ENCODE measurements at places on chromosomes 1 and 21.

DNA sequence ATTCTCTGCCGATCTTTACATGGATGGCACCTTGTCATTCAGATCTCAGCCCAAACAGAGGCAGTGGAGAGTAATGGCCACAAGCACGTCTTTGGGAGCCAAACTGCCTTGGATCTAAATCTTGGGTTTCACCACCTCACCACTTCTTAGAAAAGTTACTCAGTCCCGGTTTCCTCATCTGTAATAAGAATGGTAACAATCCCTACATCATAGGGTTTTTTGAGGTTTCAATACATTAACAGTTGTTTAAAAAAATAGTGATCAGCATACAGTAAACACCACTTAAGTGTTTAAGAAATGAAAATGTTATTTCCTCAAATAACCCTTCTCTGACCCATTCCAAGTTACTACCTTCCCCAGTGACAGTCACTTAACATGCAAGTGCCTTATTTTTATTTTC, 38.5 kb upstream of the KCNA3 start:
- no peak for DNase-seq

DNA sequence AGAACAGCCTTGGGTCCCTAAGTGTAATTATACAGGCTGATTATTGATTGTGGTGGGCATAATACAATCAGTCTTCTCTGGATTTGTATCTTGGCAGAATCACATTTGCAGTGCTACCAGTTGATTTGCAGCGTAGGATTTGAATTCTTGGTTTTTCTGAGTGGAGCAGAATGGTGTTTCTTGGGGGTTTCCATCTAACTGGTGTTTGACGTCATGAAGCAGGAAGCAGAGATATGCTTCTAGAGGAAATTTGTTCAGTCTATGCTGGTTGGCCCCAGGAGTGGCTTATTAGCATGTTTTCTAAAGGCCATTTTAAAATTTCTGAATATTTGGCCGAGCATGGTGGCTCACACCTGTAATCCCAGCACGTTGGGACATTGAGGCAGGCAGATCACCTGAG, 3.4 kb downstream of the CTTNBP2NL start:
- DNase-seq: no peak

- peak; percentile 61 for DNase-seq
These were observed 38.1 kb downstream of the RGS2 start for GRCh38 chr1:192846950-192847349.

DNA sequence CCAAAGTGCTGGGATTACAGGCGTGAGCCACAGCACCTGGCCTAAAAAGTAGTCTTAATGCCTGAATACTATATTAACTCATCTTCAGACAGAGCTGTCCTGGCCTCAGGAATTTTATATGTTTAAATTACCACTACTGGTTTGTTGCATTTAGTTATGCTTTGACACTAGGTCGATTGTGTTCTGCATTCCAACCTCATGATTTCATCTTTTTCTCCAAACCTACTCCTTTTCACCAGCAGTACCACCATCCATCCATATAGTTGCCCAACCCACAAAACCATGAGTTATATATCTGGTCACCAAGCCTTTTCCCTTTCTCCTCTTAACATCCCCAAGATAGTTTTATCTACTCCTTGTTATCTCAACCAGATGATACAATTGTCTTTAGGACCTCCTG, 22.6 kb downstream of the FMO5 start:
- DNase-seq: no peak

- peak; percentile 62 for DNase-seq
These were observed 117.1 kb downstream of the FOXD2 start for GRCh38 chr1:47554901-47555300.

- DNase-seq: peak; percentile 67
These were observed 40.1 kb upstream of the LRRC8D start for GRCh38 chr1:89780721-89781120.

GRCh38 chr1:91774520-91775203, 111.3 kb downstream of the TGFBR3 start:
- peak; percentile 79 for DNase-seq

GRCh38 chr1:181347495-181348390, 135.6 kb upstream of the CACNA1E start:
- no peak for DNase-seq

DNA sequence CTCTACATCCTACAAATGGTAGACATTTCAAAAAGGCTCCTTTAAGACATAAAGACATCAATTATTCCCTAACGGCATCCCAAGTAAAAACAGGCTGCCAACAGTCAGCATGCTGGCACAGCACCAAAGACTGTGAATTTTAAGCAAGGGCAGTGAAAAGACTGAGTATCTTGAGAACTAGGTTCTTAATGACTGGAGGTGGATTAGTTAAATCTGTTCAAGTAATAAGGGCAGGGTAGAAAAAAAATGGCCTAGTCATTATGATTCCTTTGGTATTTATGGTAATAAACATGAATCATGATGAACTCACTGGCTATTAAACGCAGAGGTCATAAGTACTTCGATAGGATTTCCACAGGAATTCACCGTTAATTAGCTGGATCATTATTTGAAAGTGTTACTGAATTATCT, 75.2 kb downstream of the KIFAP3 start:
- peak; percentile 95 for DNase-seq

DNA sequence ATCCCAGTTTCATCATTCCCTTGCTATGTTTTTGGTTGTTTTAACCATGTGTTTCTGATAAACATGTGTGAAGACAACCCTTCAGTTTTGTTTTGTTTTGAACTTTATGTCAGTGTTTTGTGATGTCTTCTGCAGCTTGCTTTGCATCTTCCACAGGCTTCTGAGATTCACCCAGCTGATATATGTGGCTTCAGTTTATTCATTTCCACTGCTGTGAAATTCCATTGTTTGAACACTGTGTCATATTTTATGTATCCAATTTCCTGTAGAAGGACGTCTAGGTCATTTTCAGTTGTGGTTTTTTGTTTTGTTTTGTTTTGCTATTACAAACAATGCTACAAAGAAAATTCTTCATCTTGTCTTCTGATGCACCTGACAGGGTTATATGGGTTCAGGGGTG, 27.2 kb upstream of the SLC26A9 start:
- peak; percentile 27 for DNase-seq

GRCh38 chr1:200901350-200901749, 6.7 kb downstream of the INAVA start:
- DNase-seq: no peak

DNA sequence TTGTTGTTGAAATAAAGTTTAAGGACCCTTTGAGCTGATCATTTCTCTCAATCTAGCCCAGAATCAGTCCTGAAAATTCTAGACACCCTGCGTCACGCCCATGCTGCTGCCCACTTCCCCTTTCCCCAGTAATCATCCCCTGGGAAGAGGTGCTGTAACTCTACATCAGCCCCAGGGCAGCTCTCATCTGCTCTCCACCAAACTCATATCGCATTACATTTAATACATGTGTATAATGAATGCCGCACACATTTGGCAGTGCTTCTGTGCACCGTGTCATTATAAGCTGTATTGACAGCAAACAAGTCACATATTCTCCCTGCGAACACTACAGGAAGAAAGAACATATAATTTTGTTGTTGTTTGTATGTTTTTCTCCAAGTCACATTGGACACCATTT, 539.7 kb upstream of the DAB1 start:
- no peak for DNase-seq

DNA sequence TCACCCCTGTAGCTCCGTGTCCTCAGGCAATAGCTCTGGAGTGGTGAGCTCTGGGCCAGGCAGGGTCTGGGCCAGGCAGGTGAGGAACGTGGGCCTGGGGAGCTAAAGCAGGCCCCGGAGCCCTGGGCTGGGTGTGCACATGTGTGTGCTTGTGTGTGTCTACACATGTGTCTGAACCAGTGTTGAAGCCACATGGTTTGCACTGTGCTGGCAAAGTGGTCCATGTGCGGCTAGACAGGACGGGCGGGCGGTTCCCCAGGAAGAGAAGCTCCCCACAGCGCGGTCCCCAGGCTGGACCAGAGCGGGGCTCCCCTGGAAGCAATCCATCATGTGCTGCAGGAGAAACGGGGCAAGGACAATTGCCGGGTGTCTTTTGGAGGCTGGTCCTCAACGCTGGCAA, 84.2 kb downstream of the PRDM16 start:
- no peak for DNase-seq

GRCh38 chr1:30232288-30232899, 491.0 kb downstream of the MATN1 start:
- DNase-seq: no peak

DNA sequence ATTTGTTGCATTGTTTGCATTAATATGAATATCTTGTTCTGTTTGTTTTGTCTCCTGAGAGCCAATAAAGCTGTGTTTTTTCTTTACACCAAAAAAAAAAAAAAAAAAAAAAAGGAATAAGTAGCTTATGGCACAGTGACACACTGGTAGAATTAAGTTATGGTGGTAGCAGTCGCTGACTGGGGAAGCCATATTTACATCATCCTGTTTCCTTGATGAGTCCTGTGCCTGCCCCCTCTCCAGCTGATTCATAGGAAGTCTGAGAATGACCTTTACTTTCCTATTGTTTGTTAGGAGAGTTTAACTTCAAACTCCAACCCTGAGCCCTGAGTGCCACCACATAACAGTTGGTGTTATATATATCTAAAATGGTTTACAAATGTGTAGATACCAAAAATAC, 62.2 kb downstream of the OBSCN start:
- DNase-seq: peak; percentile 57

DNA sequence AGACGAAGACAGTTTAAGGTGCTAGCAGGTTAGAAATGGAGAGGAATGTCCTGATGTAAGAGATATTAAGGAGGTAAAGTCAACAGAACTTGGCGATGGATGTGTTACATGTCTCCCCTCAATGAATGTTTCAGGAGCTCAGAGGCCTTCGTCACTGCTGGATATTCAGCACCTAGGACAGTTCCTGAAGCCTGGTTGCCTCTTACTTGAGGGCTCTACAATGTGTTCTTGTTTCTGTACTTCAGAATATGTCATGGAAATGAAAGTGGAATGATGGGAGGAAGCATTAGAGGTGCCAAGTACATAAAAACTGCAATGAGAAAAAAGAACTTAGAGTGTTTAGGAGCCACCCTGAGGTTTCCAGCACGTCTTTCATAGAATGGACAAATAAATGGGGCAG, 17.7 kb downstream of the TNR start:
- peak; percentile 22 for DNase-seq

DNA sequence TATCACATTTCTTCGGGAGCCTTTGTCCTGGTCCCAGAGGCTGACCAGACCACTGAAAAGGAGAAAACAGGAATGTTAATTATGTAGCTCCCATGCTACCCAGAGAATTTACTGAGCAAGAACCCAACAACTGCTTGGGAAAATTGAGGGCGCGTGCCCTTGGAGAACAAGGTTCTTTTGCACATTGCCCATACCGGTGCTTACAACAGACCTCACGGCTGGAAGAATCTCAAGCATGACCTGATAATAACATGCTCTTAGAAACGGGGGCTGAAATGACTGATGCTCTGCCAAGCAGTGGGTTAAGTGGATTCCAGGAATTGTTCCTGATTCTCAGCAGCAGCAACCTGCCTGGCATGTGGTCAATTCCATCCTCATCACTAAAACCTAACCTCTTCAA, 49.3 kb upstream of the AJAP1 start:
- DNase-seq: no peak

GRCh38 chr1:173020138-173020750, 30.5 kb downstream of the TNFSF18 start:
- no peak for DNase-seq

DNA sequence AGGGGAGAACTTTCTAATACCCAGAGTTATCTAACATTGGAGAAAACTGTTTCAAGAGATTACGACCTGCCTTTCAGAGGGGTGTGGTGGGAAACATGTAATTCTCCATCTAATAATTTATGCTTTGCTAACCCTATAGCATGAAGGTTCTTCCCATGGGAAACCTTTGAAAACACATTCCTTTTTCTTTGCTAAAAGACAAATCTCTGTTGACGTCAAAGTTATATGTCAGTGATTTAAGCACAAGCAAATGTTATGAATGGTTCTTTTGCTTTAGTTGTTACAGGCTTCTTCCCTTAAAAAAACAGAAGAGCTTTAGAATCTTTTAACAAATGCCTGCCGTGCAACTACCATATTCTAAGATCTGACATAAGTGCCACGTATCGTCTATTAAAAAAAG, 19.2 kb downstream of the FMO2 start:
- DNase-seq: no peak

- no peak for DNase-seq
These were observed 8.1 kb upstream of the LEFTY1 start for GRCh38 chr1:225896937-225897549.

DNA sequence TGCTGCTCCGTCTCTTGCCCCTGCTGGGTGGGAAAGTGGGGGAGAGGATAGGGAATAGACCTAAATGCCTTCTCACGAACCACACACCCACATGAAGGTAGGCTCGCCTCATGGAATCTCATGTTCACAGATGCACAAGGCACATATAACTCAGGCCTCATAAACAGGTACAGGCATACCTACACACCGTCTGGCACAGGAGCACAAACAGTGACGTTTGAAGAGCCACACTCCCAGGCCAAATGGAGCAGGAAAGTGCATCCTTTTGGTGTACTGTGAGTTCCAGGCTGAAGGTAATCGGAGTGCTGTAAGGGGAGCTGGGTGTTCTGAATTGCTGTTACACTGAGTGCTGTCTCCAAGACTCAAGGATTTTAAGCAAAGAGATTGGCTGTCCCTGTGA, 13.1 kb downstream of the UTP11 start:
- DNase-seq: no peak

DNA sequence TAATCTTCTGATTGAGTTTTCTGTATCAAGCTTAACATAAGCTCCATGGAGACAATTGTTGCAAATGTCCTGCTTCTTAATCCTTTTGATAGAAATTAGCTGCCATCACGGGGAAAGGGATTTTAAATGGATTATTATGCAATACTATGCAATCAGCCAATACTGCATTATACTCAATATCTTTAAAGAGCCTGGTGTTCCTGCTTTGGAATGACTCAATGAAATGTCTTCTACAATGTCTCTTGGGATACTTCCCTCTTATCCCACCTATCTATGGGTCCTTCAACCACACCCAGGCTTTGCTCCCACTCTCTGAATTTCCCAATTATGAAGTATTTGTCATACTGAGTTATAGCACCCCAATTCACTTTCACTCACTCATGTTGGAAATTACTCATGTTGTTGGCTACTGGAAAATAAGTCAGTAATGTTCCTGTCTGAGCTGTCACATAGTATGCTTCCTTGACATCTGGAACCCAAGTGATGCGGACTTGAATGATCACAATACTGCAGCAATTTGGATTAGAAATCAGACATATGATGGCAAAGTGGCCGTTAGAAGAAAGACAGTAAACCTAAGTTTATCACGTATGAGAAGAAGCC, 85.0 kb downstream of the TPR start:
- DNase-seq: no peak

- DNase-seq: no peak
These were observed 120.3 kb downstream of the PTPRU start for GRCh38 chr1:29356663-29357062.
